Effector memory CD4-positive, alpha-beta T cell (primary cell): ENCODE measurements at places on chromosomes 6 and 20.

GRCh38 chr6:119874381-119874780 is 524.8 kb upstream of the MAN1A1 start:
- no peak for DNase-seq

DNA sequence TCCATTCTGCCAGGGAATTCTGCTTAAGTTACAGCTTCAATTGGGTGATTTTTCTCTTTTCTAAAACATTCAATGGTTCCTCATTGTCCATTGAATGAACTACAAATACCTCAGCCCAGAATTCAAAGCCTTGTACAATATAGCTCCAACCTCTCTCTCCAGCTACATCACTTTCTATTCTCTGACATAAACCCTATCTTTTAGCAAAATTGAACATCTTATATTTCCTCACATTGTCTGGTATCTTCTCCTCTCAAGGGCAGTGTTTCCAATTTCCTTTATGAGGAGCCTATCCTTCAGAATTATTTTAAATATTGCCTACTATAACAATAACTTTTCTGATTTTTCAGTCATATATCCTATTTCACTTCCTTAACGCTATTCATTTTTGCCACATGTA is 203.6 kb upstream of the RNF217 start:
- DNase-seq, result no peak

DNA sequence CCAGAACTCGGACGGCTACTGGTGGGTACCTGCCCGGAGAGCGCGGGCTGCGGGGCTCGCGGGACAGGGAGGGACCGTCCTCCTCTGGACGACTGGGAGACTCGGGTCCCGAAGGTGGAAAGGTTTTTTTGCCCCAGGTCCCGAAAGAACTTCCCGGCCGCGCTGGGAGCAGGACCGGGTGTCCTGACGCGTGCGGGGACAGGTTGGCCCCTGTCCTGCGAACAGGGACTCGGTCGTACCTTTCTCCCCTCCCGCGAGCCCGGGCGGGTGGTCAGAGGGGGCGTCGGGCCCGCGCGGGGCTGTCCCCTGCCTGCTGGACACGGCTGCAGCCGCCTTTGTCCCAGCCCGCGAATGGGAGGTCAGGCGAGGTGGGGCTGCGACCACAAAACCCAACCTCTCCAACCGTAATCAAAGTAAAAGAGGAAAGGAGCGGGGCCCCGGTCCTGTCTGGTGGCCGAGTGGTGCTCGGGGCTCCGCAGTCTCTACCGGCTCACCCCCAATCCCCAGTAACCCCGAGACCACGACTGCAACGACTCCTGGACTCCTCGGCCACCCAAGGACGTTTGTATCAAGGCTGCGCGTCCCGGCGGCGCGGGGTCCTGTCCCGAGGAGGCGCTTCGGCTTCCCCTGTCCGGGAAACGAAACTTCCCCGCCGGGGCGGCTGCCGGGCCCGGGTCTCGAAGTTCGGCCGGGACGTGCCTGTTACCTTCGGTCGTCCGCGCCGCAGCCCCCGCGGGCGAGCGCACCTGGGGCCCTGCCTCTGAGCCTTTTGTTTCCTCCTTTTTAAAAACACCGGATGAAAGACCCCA is 798 bp downstream of the DSP start:
- DNase-seq, result no peak

DNA sequence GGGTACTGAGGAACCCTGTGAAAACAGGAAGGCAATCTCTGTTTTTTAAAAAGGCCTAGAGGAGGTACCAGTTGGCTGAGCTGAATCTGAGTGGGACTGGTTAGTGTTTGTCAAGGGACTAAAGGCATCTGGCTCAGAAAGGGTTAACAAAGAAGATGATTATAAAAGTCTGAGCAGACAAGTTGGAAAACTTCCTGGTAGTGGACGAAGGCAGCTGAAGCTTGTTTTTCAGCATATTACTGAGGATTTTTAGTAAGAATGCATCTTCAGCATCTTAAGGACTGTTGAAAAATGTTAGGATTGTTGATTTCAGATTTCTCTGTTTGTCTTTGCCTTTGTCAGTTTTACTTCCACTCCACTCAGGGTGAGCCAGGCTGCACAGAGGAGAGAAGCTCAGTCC is 5.1 kb downstream of the GPX5 start:
- no peak for DNase-seq

GRCh38 chr20:64000906-64001305 is 20.0 kb downstream of the PRPF6 start:
- DNase-seq, result no peak

- no peak for DNase-seq
Measured at GRCh38 chr20:3866464-3866863, 19.8 kb downstream of the MAVS start.

- no peak for DNase-seq
Measured at GRCh38 chr6:30164714-30165113, 1.4 kb downstream of the TRIM15 start.

- DNase-seq, result no peak
Measured at GRCh38 chr6:141682391-141682790, 450.3 kb upstream of the GJE1 start.

DNA sequence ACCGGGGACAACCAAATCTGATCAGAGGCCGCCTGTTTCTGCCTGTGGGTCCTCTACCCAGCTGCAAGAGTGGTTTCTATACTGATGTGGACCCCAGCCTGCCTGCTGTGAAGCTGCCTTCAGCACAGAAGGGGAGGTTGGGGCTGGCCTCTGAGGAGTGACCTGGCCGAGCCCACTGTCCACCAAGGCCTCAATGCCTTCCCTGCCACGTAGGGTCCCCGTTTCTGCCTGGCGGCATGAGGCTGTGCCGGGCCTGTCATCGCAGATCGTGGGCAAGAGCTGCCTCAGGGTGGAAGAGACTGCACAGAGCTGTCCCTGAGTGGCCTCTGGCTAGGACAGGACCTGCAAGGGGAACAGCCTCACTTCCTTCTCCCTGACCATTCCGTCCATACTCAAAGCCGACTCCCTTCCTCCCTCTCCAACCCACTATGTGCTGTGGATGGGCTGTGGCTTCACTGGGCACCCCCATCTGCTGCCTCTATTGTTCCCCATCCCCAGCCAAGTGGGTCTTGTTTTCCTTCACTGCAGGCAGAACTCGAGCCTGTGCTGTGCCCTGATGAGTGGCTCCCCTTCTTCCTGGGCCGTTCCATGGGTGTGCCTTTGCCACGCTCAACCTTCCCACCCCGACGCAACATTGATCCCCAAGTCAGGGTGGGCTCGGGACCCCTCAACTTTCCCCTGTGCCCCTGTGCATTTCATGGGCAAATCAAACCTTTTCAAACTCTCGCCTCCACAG is 60.3 kb downstream of the ERMARD start:
- DNase-seq, result no peak

GRCh38 chr6:151067684-151068596 is 171.8 kb upstream of the AKAP12 start:
- no peak for DNase-seq

- DNase-seq, result no peak
Measured at GRCh38 chr6:44431118-44431725, 43.7 kb downstream of the CDC5L start.

DNA sequence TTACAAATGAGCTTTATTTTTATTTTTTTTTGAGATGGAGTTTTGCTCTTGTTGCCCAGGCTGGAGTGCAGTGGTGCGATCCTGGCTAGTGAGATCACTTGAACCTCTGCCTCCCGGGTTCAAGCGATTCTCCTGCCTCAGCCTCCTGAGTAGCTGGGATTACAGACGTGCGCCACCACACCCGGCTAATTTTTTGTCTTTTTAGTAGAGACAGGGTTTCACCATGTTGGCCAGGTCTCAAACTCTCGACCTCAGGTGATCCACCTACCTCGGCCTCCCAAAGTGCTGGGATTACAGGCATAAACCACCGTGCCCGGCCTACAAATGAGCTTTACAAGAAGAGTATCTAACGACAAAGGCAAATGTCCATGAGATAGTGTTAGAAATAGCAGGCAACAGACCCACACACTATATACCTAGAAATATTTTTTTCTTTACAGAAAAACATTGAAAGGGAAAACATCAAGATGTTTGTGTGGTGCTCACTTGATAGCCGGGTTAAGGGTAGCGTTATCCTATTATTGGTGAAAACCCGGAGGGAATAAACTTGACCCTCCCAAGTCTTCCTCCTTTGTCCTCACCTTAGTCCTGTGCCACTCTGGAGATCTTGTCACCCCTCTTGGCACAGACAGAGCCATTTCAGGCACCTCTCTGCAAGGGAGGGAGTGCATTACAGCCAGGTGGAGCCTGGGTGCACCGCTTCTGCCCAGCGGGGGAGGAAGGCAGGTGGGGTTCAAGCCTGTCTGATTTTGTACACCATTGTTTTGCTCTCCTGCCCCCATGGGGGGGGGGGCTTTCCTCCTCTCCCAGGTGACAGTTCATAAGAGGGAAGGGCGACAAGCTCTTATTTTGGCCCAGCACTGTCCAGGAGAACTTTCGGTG is 21.0 kb upstream of the AVP start:
- DNase-seq, result no peak

DNA sequence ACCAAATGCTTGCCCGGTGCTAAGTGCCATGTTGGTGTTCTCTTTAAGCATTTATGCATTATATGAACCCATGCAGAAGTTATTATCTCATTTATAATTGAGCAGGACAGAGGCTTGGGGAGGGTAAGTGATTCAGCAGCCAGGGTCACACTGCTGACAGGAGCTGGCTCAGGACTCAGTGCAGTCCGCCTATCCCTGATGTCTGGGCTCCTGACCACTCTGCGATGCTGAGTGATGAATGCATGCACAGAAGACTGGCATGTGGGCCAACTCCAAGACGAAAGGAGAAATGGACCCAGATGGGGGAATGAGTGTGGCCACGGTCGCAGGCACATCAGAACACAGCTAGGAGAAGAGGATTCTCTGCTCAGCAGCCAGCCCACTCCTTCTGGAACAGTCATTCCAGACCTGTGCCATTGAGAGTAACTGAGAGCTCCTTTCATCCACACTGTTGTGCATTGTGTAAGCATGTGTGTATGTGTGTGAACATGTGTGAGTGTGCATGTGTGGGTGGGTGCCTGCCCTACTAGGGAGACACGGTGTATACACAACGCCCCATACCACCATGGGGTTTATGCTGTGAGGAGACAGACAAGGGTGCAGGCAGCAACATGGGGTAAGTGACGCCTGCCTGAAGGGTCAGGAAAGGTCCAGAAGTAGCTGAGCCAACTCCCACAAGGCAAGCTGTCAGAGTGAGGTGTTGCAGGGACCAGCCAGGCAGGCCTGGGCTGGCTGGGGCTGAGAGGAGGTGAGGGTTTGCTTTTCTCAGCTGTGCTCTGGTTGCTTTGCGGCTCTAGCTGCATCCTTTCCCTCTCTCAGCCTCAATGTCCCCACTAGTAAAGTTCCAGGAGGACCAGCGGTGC is 97.8 kb upstream of the PMEPA1 start:
- no peak for DNase-seq

GRCh38 chr20:49496553-49497397 is 14.3 kb upstream of the KCNB1 start:
- no peak for DNase-seq

- DNase-seq, result no peak
Measured at GRCh38 chr6:78810146-78810545, 57.2 kb upstream of the IRAK1BP1 start.

- DNase-seq, result peak; percentile 67
Measured at GRCh38 chr20:50190251-50191064, at the start of gene CEBPB. Gene CEBPB, plus strand, starts transcription at chr20:50190830. Its CDS starts 204 bp downstream, at chr20:50191034.

DNA sequence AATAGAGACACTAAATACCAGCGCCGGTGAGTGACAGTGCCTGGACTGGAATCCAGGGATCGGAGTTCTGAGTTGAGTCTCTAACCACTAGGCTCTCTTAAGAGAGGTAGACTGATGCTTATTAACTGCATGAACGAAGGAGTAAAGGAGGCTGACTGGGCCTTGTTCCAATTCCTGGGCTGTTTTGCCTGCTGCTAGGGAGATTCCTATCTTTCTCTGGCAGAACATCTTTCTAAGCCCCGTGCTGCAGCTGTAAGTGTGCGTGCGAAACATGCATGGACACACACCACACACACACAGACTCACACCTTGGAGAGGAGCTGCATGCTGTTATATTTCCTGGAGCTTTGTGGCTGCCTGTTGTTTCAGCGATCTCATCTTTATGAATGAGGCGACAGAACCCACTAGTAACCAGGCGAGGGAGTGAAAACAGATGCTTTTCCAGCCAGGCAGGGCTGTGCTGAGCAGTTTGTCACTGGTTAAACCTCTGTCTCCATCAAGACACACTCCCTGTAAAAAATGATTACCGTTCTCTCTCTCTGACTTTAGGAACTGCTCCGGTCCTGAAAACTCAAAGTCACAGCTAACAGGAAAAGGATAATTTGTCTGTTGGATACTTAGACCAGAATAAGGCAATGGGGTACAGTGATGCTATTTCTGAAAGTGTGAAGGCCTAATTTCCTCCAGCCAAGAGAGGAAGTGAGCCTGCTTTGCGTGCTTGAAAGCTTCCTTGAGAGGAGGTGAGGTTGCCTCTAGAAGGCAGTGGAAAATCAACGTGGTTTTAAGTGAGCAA is 157.4 kb upstream of the ZNF217 start:
- no peak for DNase-seq
